ENCODE measurements at places on chromosomes 7 and 10.

DNA sequence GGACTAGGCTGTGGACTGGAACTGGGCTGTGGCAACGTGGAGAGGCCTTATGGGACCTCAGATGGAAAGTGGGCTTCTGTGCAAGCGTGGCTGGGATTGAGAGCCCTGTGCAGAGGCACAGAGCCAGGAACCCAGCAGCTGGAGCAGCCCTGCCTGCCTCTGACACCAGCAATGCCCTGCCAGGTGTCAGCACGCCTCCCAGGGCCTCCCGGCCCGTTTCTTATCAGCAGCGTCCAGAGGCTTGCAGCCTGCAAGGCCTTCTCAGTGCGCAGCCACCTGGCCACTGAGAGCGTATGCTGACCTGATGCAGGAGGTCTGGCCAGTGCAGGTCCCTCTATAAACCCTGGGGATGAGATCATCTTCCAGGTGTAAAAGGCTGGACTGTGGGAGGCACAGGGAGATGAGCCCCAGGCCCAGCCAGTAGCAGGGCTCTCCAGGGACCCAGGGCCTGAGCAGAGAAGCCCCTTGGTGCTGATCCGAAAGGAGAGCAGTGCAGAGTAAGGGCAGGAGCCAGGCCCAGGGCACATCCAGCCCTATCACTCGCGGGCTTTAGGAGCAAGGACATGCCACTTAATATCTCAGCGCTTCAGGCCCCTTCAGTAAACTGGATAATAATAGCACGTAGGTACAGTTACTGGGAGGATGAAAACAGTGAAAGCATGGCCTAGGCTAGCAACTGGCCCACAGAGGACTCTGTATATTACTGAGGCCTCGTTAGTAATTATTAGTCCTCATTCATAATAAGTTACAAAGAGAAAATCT is 38.8 kb upstream of the ANTXRL start:
- peak; percentile 3 for DNase-seq

- DNase-seq, result no peak
Measured at GRCh38 chr7:84975586-84976185, 211.2 kb downstream of the SEMA3D start.

DNA sequence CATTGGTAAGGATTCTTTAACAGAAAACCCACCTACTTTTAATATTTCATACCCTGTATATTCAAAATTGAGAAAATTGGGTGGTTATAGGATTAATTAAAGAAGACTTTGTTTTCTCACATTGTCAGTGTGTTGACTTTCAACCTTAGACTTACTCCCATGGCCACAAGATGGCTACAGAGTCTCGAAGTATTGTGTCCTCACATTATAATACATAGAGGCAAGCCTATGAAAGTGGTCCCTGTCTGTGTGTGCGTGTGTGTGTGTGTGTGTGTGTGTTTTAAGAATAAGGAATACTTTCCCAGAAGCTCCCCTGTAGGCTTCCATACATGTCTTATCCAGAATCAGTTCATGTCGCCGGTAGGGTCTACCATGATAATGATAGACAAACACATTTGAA is 180.0 kb downstream of the PHF14 start:
- DNase-seq, result no peak

- no peak for DNase-seq
Measured at GRCh38 chr10:282294-283139, 147.3 kb downstream of the ZMYND11 start.

- no peak for DNase-seq
Measured at GRCh38 chr10:64067859-64068258, 546.7 kb downstream of the REEP3 start.

GRCh38 chr10:96368971-96369370 is 10.2 kb upstream of the OPALIN start:
- no peak for DNase-seq

- DNase-seq, result no peak
Measured at GRCh38 chr7:116584721-116585120, 59.9 kb downstream of the CAV1 start.

DNA sequence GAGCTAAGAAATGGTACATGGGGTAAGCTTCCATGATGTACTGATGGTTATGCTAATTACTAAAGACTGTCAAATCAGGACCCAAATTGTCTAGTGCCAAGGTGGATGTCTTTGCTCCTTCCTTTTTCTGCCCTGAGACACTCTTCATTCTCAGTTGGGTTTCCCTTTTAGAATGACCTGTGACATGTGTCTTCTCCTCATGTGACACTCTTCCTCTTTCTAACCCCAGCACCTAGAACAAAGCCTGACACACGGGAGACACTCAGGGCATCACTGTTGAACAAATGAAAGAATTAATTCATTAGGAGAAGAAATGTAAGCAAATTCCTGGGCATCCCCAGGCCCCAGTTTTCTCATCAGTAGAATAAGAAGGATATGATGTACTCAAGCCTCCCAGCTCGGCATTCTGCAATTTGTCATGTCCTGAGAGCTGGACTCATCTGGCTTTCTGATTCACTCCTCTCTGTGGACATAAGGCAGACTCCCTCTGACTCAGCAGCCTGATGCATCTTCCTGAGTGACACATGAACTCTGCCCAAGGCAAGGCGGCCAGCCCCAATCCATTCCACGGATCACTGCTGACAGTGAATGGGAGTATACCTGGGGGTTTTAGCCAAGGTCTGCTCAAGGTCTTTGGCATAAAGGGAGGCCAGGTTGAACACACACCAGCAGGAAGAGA is 473.8 kb downstream of the KCNMA1 start:
- no peak for DNase-seq

DNA sequence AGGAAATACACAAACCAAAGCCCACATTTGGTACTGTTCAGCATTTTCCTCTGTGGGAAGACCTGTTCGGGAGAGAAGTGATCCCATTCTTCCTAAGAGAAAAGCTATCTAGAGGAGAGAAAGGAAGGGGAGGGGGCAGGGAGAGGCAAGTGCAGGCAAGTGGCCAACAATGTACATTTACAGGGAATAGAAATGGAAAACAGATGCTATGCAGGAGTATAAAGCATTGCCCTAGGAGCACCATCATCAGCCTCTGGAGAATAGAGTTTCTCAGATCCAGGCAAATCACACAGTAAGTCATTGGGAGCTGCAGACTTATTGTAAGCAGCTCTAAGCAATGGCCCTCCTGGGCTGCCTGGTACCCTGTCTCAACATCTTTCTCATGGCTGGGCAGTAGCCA is 424.4 kb upstream of the AUTS2 start:
- no peak for DNase-seq

DNA sequence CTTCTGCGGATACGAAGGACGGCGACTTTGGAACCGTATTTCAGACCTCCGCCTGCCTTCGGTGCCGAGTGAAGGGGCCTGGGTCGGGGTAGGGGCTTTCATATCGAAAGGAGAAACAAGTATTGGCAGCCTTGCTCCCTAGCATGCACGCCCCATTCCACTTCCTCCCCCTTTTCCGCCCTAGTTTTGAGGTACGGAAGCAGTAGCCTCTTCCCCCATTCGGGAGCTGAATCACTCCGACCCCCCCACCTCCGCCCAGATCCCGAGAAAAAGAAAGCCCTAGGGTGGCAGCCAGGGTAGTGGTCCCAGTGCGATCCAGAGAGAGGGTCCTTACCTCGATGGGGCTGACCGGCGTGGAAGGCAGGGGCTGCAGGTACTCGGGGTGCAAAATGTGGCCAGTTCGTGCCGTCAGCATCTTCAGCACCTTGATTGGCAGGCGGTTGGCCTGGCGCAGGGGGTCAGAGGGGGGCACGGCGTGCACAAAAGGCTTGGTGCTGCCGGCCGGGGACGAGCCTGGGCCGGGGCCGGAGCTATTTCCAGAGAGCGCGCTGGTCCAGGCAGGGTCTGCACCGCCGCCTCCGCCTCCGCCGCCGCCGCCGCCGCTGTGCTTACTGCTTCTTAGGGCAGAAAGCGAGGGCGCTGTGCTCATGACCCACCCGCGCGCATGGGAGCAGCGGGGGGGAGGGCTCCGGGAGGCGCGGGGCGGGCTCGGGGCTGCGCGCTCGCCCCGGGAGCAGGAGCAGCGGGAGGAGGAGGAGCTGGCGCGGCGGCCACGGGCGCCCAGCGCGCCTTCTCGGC is 594 bp downstream of the ZNF503 start:
- DNase-seq, result no peak

GRCh38 chr10:72315054-72315453 is 39.7 kb downstream of the DNAJB12 start:
- no peak for DNase-seq

DNA sequence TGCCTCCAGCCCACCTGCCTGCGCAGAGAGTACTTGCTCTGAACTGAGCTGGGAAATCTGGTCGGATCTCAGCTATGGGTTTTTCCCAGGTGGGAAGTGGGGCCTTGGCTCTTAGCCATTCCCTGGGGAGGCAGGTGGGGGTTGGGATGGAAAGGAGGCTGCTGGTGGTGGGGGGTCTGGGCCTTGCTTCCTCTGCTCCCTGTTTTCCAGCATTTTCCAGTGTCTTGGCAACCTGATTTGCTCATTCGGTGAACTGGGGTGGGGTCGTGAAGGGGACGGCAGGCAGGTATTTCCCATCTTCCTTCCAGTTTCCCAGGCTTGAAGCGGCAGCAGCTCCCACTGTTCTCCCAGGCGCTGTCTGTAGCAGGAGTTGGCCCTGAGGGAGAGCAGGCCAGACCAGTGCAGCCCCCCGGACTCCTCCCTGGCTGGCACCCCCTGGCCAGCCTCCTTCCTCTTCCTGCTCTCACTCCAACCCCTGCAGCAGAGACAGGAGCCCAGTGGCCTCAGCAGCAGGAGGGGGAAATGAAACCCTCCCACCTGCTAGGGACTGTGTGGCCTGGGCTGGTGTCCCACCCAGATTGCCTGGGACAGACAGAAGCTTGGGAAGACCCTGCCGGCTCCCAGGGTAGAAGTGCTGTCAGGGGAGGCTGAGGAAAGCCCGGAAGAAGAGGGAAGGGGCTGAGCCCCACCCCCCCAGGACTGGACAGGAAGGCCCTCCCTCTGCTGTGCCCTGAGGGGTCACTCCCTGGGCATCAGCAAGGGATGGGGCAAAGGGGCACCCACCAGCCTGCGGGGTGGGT is 6.6 kb downstream of the TRIM8 start:
- no peak for DNase-seq

DNA sequence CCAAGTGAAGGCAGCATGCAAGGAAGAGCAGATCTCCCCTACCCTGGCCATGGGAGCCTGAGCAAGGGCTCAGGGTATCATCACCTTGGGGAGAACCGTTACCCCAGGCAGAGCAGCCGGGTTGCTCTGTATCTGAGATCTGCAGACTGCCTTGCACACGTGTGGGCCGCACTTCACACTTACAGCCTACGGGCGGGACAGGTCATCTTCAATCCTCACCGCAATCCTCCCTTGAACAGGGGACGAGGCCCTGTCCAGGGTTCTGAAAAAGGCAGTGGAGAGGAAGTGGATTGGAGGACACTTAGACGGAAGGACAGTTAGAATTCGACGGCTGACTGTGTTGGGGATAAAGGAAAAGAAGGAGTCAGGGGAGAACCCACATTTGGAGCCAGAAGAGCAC is 51.4 kb downstream of the NPS start:
- no peak for DNase-seq

DNA sequence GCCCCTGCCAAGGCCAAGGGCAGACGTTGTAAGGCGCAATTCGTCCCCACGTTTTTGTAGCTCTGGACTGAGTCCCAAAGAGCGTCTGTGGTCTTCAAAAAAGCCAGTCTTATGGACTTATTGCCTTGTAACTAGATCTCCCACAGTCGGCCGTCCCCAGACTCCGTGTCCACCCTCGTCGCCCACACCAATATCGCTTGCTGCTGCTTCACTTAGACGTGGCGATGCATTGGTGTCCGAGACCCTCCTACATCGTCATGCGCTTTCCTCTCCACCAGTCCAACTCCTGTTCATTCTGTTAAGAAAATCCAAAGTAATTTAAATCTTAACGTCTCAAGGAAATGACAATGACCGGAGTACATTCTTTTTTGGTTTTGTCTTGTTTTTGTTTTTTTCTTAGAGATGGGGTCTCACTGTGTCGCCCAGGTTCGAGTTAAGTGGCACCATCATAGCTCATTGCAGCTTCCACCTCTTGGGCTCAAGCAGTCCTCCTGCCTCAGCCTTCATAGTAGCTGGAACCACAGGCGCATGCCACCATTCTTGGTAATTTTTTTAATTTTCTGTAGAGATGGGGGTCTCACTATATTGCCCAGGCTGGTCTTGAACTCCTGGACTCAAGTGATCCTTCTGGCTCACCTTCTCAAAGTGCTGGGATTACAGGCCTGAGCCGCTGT is 851 bp downstream of the KIFBP start:
- DNase-seq, result no peak

DNA sequence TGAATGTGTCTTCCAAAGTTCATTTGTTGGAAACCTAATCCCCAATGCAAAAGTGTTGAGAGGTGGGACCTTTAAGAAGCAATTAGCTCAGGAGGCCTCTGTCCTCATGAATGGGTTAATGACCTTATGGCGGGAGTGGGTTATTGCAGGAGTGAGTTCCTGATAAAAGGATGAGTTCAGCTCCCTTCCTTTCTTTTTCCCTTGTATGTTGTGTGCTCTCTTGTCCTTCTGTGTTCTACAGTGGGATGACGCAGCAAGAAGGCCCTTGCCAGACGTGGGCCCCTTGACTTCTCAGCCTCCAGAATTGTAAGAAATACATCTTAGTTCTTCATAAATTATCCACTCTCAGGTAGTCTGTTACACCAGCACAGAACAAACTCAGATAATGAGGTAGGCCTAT is 206.0 kb downstream of the DNAJC1 start:
- no peak for DNase-seq

GRCh38 chr7:158446706-158447105 is 140.9 kb downstream of the PTPRN2 start:
- DNase-seq, result no peak

DNA sequence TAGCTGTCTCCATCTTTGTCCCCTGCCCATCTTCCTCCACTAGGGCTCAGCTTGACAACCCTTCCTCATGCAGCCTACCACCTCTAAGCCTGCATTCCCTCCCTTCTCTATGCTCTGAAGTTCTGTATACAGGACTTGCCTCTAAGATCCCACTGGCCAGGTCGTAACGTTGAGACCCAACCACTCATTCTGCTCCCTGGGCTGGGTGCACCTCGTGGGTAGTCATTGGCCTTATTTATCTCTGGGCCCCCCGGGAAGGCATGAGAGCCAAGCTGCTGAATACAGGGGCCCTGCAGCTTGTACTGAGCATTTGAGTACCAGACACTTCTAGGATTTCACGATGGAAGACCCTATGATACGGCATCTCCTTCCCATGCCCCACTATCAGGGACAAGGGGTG is 31.2 kb downstream of the MYL10 start:
- no peak for DNase-seq

DNA sequence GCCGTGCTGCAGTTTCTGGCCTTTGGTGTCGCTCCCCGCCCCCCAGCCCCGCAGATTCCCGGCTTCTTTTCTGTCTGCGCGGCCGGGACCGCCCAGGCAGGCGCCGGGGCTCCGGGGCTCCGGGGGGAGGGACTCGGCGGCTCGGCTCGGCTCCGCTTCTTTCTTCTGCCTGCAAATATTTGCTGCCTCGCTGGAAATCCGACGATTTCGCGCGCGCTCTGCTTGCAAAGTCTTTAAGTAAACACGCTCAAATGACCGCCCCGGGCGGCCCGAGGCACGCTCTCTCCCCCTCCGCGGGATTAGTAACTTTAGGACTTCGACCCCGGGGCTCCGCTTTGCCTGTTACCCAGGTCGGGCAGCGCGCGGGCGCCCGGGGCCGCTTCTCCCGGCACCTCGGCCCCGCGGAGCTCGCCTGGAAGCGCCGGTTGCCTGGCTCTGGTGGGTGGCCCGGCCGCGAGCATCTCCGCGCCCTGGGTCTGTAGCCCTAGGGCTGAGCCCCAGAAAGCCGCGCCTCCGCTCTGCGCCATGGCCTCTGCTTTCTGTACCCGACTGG is 3.9 kb upstream of the GATA3 start:
- DNase-seq, result no peak

GRCh38 chr10:2920168-2920567 is 147.2 kb upstream of the PFKP start:
- no peak for DNase-seq
